ENCODE measurements at places on chromosomes 6 and 20. TPM values are rescaled to one million over a fixed set of nuclear protein-coding genes. Genes with fewer than 3 reads are reported as not detected.
A peak's percentile ranks its signal among the peaks of the same experiment; 100 is the strongest.

The SEMG2 gene
- not detected for total RNA-seq

- no peak for DNase-seq
Measured at GRCh38 chr6:169042061-169042460, 211.6 kb downstream of the THBS2 start.

GRCh38 chr6:37168163-37168758 lies 1.7 kb upstream of the PIM1 start:
- DNase-seq = no peak

GRCh38 chr20:25310921-25311728 lies 63.2 kb downstream of the PYGB start:
- DNase-seq = peak; percentile 31

DNA sequence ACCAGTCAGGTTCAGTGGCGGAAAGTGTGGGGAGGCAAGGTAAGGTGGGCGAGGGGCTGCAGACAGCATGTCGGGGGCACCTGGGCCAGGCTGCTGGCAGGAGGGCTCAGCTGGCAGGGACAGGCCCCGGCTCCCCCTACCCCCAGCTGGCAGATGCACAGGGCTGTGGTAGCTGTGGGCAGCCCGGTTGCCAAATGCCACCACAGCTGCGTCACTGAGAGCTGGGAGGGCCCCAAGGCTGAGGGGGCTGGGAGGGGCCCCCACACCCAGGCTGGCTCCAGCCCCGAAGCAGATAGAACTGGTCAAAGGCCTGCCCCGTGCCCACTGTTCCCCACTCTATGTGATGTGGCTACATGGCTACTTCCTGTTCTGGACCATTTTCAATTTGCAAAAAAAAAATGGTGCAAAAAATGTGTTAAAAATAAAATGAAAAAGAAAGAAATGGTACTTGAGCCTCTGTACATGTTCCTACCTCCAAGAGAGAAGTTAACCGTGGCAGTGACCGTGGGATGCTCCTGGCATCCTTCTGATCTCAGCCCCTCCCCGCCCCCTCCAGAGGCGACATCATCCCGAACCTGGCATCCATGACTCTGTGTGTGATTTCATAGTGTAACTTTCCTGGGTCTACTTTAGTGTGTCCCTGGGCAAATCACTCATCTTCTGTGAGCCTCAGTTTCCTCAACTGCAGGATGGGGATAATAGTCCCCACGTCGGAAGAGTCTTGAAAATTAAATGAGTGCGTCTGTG lies 64.4 kb downstream of the UBE2V1 start:
- peak; percentile 42 for DNase-seq
